SK-N-SH treated with all-trans-retinoic acid at 6 μM for 48 hours (cell line): ENCODE measurements at places on chromosomes 1 and 21.

DNA sequence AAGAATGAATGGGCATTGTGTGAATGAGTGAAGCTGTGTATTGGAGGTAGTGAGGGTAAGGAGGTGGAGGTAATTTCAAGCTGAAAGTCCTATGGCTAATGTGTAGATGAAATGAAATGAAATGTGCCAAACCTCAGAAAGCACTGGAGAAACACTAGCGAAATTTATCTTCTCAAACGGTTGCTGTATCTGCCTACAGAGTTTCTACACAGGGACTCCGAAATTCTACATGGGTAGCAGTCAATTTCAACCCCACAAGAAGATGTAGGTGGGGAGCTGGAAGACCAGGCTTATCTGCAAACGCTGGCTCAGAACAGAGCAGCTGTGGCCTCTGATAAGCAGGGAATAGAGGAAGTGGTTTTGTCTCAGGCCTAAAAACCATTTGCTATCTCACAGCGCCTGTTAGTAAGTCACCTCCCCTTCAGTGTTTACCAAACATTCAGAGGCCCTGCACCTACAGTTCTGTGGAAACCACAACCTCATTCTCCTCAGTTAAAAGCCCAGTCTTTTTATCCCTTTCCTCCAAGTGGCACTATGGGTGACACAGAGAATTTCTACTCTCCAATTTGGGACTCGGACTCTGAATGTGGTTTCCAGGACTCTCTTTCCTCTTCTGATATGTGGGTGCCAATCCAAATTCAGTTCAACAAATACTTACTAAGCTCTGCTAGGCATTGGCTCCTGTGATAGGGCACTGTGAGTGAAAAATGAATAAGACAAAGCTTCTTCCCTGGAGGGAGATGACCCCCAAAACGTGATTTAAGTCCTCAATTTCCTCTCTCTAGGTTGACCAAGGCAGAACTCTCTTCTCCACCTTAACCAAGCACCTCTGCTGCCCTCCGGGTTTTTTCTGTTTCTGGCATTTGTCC is 17.2 kb upstream of the SLAMF6 start:
- no peak for ATAC-seq

DNA sequence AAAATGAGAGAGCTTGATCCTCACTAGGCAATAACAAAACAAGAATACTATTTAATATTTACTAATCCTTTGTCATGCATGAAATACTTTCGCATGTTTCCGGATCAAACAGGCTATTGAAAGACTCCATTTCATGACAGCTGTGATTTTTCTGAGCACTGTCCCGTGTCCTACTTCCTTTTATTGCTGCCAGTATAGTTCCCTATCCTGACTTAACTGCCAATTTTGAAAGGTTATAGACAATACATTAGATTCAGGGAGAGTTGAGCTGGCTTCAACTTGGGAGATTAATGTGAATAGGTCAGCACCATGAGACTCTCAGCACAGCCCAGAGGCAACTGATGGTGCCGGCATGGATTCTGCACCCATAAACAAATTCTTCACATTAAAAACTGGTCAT is 225.8 kb downstream of the VAV3 start:
- no peak for ATAC-seq

DNA sequence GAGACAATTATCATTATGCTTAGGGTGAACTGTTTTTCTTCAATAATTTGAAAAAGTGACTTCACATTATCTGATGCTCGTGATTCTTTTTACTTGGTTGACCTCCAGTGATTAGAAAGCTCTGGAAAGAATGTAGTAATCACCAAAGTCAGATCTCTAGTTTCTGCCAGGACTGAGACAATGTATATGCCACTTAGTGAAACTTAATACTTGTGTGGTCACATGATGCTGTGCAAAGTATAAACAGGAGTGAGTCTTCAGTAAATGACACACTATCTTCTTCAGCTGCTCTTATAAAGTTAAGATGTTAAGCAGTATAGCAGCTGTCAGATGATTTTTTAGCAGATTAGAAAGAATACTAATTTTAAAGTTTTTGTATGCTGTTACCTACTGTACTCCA is 17.2 kb downstream of the VCAM1 start:
- ATAC-seq = peak; percentile 93

DNA sequence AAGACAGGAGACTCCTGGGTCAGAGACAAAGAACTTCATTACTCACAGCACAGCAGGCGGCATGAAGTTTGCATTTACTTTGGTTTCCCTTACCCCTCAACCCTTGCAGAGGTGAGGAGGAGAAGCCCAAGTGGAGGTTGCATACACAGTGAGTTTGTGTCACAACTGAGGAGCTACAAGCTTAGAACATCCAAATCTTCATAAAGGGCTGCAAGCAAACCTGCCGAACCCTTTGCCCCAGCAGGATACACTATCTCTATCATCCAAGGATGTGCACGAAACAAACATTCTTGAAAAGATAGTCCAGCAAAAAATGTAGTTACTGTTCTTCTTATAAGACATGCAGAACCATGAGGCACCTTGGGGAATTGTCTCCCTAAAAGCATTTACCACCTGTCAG is 493.5 kb downstream of the SETD4 start:
- ATAC-seq = no peak

DNA sequence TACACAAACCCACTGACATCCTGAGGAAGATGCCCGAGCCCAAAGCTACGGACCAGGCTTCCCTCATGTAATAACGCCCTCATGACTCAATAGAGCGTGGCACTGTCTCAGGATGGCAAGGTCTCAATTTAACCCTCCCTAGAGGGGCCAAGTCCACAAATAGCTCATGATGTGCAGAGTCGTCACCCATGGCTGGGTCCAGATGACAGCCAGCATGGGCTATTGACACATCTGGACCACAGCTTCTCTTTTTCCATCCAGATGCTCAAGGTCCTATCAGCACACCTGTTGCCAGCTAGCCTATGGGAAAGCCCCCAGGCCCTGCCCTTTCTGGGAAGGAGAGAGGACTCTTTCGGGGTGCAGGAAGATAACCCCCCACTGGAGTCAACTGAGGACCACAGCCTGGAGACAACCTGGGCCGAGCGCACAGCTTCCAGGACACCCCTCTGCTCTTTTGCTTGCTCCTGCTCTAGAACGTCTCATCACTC is 2.8 kb downstream of the LAPTM5 start:
- ATAC-seq = no peak

GRCh38 chr1:57252597-57253294 is 171.1 kb downstream of the DAB1 start:
- peak; percentile 67 for ATAC-seq

DNA sequence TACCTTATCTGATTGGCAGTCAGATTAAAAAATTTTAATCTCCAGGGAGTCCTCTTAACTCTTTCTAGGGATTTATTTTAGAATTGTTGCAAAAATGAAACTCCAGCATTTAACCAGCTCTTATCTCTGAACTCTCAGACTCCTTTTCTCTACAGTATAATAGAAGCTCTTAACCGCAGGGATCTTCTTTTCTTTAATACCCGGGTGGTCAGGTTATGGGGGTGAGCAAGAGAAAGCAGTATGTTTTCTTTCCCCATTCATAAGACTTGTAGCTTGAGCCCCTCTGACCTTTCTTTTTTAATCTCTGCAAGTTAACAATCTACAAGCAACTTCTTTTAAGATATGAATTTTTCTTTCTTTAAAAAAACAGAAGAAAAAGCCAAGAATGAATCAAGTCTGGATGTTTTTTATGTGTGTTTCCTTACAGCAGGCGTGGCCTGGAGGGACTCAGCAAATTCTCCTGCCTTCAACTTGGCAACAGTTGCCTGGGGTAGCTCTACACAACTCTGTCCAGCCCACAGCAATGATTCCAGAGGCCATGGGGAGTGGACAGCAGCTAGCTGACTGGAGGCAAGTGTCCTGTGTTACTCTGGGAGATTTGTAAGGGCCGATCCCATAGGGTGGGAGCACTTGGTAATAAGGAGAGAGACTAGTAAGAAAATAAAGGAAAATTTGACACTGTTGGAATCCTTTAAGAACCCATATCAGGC is 13.4 kb upstream of the OLFML3 start:
- ATAC-seq = no peak

- peak; percentile 78 for ATAC-seq
These were observed 7.7 kb downstream of the PADI1 start for GRCh38 chr1:17212487-17213121.

DNA sequence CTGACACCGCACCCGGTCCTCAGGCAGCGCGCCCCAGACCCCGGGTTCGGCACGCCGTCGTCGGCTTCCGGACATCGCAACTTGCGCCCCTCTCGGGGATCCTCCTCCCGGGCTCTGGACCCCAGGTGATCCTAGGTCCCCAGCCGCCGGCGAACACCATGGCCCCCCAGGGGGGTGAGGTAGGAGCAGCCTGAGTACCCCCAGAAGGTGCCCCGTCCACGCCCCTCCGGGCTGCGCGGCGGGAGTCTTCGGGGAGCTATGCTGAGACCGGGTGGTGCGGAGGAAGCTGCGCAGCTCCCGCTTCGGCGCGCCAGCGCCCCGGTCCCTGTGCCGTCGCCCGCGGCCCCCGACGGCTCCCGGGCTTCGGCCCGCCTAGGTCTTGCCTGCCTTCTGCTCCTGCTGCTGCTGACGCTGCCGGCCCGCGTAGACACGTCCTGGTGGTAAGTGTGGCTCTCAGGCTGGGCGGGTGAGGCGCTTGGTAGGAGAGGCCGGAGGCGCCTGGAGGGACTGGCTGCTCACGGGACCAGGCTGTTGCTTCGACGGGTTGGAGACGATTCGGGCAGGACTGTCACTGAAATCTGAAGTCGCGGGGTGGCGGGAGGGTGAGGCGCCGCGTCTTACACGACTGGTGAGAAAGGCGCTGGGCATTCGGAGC is 367 bp downstream of the WNT2B start:
- peak; percentile 22 for ATAC-seq

GRCh38 chr21:46033410-46034400 is 52.1 kb downstream of the COL6A1 start:
- no peak for ATAC-seq

DNA sequence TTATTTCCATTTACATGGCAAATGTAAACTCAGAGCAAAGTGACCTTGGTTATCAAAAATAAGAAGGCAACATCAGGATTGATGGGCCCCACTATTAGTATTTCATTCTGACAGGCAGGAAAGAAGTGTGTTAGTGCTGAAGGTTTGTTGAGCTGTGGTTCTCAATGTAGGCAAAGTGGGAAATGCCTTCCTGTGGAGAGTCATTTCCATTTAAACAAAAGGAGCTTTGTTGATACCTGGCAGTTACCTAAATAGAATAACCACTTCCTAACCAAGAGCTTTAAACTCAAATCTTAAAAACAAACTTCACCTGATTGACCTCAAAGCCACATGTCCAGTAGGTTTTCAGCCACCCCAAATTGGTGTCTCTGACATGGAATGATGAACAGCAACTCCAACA is 579.9 kb upstream of the BEND5 start:
- no peak for ATAC-seq

DNA sequence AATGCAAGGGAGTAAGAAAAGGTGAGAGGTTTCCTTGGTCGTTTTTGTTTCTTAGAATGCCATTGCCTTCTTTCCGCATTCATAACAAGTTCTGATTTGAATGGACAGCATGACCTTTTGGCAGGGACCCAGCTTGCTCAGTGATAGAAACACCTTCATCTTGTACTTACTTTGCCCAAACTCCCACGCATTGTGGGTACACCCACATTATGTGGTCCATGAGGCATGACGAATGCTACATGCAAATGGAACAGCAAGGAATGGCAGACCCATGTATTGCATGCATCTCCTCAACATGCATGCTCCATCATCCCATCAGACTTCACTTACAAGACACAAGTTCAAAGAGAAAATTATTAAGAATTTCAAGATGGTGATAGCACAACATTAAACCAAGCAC is 102.8 kb downstream of the CDC7 start:
- no peak for ATAC-seq

DNA sequence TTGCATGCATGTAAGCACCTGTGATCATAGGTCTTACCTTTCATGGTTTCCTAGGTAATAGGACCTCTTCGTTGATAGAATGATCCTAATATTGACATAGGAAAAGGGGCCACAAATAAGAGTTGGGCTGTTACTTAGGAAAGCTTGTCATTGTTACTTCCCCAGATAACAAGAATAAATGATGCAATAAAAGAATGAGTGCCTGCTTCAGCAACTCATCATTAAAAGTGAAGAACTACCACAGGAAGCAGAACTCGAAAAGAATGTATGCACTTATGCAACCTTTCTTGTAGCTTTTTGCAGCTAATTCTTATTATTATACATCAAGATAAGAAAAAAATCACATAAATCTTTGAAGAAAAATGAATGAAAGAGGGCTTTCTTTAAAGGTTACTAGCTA is 548.6 kb downstream of the LTN1 start:
- ATAC-seq = no peak
